ENCODE measurements at places on chromosomes 5 and 9.

GRCh38 chr5:107779437-107779836, 108.7 kb upstream of the EFNA5 start:
- no peak for DNase-seq

GRCh38 chr9:76751001-76751400, 13.2 kb upstream of the PCA3 start:
- DNase-seq, result no peak

GRCh38 chr5:7190712-7191250, 205.2 kb upstream of the ADCY2 start:
- no peak for DNase-seq

DNA sequence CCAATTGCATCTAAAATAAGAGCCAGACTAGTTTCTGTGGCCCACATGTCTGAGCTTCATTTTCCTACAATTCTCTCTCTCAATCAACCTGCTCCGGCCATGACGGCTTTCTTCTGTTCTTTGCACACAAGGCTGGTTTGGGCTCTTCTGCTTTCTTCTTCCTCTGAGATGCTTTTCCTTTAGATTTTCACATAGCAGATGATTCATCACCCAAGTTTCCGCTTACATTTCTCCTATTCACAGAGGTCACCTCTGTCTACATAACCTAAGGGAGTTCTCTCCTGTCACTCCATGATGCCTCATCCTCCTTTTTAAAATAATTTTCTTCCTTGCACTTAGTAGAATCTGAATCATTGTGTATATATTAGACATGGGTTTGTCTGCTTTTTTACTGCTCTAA, 334.6 kb upstream of the TUSC1 start:
- peak; percentile 62 for DNase-seq

DNA sequence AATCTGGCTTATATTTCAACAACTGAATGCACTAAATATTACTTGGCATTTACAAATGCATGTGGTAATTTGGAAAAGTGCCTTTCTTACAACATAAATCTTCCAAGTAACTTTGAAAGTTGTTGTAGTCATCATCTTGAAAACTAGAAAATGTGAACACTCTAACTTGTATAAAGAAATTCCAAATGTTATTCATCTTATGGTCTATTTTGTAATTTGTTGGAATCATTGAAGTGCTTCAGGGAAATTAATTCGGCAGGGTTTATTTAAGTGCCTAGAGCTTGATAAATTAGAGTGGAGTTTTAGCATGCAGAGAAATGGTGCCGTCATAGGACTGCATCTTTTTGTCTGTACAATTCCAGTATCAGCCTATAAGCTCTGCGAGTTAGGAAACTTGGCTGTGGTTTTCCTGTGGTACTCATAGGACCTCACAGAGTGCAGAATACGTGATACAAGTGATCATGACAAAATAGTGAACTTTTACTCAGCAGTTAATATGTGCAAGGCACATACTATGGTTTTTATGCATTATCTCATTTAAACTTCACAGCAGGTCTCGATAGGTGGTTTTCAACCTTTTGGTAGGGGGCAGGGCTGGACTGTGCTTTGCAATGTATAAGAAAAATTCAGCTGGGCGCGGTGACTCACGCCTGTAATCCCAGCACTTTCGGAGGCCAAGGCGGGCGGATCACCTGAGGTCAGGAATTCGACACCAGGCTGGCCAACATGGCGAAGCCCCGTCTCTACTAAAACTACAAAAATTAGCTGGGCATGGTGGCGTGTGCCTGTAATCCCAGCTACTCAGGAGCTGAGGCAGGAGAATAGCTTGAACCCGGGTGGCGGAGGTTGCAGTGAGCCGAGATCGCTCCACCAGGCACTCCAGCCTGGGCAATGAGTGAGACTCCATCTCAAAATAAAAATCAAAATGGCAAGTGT, 79.6 kb downstream of the RAI14 start:
- DNase-seq, result peak; percentile 64

DNA sequence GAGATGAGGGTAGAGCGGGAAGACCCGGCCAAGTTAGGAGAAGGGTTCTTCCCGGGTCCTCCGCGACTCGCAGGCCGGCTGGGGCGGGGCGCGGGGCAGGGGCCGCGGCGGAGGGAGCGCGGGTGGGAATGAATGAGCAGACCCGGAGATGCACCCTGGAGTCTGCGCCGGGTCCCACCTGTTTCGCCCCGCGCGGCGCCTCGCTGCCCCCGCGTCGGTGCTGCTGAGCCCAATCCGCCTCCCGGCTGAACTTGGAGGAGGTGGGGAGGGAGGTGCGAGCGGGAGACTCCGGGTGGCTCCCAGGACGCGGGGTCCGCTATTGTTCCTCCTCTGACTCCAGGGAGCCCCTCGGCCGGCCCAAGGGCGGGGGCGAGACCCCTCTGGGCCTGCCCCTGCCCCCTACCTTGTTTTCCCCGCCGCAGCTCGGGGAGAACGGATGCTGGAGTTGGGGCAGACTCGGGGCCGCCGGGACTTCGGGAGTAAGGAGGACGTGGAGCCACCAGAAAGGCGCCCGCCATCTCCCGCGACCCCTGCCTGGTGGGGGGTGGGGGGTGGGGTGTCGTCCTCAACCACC, 659 bp downstream of the RAI14 start:
- no peak for DNase-seq

DNA sequence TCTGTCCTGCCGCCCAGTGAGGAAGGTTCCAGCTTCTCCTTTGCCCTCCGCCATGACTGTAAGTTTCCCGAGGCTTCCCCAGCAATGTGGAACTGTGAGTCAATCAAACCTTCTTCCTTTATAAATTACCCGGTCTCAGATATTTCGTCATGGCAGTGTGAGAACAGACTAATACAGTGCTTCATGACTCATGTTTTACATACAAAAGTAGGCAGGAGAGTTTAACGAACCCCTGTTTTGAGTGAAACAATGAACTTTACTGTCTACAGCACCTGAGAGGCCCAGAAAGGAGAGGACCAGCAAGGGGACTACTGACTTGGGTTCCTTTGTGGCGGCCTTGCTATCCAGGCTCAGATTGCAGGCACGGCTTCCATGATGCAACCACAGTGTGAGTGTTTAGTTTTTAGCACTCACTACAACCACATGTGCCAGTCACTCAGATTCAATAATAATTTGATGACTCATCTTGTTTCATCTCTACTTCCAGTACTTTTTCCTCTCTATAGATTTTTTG, 139.1 kb upstream of the CLINT1 start:
- peak; percentile 48 for DNase-seq

GRCh38 chr5:155655569-155655968, 642.0 kb downstream of the KIF4B start:
- DNase-seq, result no peak

GRCh38 chr5:76720988-76721569, 5.2 kb downstream of the F2R start:
- DNase-seq, result no peak

DNA sequence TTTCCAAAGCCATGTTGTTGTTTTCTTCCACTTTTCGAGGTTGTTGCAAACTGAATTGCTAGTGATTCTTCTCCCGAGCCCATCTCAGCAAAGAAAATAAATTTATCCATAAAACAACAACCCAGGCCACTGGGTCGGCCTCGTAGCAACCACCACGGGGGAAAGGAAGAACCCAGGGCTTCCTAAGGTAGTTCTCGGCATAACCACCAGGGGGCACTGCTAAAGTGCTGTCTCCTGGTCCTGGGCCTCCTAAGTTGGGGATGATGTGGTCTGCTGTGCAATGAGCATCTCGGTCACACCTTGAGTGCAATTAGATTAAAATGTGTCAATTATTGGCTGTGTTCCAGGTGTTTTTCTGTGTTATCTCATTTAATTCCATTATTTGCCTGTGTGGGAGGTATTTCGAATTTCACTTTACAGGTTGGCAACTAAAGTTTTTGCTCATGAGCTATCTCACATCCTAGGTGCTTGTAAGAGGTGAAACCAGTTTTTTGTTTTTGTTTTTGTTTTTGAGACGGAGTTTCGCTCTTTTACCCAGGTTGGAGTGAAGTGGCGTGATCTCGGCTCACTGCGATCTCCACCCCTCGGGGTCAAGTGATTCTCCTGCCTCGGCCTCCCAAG, 102.8 kb upstream of the DAP start:
- peak; percentile 45 for DNase-seq

DNA sequence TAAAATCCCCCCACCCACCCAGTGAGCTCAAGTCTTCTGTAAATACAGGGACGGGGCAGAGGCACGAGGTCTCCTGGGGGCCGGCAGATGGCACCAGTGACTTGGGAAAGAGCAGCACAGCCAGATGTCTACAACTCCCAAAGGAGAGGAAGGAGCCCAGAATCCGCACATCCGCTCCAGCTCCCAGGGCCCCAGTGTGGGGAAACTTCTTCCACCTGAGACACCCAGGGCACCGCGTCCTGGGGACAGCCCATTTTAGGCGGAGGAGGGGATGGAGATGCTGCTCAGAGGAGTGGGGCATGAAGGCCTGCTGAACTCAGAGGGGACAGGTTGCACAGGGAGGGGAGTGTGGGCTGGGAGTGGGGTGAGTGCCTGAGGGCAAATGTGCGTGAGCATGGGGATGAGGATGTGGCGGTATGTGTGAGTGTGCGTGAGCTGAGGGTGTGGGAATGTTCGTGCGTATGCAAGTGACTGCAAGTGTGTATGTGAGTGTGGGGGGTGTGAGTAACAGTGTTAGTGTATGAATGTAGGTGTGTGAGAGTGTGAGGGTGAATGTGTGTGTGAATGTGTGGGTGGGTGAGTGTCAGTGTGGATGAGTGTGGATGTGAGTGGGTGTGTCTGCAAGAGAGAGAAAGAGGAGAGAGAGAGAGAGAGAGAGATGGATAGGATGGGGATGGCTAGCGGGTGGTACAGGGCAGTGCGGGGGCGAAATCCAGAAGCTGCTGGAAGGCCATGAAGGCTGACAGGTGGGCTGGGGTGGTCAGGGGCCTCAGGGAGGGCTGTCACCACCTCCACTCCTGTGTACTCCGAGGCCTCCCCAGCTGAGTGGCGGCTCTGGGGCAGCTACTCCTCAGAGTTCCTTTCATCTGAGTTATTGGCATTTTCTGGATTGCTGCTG, 63.5 kb downstream of the DUSP1 start:
- peak; percentile 78 for DNase-seq

DNA sequence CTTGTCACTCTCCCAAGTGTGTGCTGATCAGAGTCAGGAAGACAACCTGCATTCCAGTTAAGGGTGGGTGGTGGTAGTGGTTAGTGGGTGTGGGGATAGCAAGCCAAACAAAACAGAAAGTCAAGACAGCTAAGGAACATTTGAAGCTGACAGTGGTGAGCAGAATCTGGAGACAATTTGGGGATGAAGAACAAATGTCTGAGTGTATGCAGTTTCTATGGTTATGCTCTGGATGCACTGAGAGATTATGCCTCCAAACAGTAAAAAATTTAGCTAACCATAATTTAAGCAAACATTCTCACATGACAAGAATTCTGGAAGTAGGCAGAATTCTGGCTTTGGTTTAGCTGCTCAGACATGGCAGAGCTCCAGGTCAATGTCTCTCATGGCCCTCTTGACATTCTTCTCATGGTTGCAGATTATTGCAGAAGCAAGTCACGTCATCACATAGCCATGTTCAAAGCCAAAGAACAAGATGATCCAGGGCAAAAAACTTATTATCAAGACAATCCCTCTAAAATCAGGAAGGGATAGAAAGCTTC, 148.7 kb downstream of the LURAP1L start:
- peak; percentile 98 for DNase-seq

- no peak for DNase-seq
These were observed 138.7 kb downstream of the SNX18 start for GRCh38 chr5:54656261-54656728.

DNA sequence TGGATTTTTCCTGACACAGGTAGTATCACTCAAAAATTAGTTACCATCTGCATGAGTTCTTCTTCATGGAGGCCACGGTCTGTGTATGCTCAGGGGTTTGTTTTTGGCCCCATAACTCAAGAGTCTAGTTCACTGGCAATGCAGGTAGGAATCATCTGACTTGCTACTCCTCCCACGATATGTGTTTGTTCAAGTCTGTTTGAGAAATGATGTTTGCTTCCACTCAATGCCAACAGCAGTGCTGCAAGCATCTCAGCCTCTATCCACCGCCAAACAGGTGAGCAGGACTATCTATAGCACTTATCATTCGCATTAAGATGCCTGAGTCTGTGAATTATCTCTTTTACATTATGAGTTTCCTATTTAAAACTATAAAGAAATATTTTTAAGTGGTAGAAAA, 264.8 kb upstream of the PTGER4 start:
- DNase-seq, result no peak

- DNase-seq, result peak; percentile 79
These were observed 18.9 kb downstream of the CLPTM1L start for GRCh38 chr5:1325870-1326531.

DNA sequence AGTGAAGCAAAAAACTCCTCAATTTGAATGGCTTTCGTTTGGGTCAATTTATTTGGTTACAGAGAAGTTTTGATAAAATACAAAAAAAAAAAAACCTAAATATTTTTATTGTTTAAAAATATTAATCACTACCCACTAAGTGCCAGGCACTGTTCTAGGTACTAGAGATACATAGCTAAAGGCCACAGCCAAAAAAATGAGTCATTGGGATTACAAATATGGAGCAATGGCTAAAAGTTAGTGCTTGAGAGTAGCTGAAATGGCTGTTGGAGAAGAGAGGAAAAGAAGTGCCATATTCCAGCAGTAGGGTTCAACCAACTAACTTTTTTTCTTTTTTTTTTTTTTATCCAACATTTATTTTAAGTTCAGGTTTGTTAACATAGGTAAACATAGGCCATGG, 130.1 kb upstream of the PTGER4 start:
- DNase-seq, result no peak

DNA sequence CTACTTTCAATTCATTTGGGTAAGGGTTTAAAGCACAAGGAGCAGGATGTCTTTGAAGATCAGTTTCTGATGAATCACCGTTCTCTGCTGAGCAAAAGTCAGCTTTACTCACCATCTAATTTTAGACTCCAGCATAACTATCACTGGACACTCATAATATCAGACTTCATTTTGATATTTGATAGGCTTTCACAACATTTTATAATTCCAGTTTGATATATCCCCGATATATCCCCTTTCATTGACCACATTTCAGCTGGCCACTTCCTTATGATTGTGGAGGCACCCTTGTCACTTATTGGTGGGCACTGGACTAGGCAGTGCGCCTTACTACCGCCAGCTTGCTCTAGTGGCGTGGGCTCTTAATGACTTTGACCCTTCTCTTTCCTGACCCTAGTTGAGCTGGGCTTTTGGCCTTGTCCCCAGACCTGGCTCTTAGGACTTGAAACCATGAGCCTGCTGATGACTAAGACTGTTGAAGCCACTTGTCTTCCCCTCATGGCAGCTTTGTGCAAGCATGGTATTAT, 46.8 kb downstream of the CYSTM1 start:
- DNase-seq, result peak; percentile 89

- no peak for DNase-seq
These were observed 32.6 kb upstream of the PRRC2B start for GRCh38 chr9:131361202-131361833.

GRCh38 chr9:132407196-132407595, 556 bp upstream of the TTF1 start:
- DNase-seq, result no peak
